ENCODE measurements at places on chromosomes 1 and 21.
A peak's percentile ranks its signal among the peaks of the same experiment; 100 is the strongest.

- no peak for DNase-seq
These were observed 60.3 kb upstream of the RCOR3 start for GRCh38 chr1:211198880-211199279.

- DNase-seq = no peak
These were observed 65.5 kb downstream of the SCCPDH start for GRCh38 chr1:246789454-246790339.

DNA sequence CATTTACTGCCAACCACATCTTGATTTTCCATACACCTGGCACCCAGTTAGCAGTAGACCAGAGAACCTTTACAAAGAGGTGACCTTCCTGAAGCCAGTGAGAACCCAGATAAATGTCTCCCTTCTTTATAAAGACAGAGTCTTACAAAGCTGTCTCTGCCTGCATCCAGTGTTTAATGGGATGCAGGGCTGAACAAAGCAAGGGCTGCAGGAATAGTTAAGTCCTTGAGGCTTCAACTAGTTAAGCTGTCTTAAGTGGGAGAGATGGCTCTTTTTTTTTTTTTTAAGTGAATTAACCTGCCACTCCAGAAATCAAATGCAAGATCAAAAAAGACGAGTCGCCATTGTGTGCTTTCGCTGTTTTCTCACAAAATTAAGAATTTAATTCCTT, 1.5 kb downstream of the AHCYL1 start:
- DNase-seq = no peak

GRCh38 chr21:37974081-37974480, 57.8 kb upstream of the KCNJ6 start:
- DNase-seq = no peak

DNA sequence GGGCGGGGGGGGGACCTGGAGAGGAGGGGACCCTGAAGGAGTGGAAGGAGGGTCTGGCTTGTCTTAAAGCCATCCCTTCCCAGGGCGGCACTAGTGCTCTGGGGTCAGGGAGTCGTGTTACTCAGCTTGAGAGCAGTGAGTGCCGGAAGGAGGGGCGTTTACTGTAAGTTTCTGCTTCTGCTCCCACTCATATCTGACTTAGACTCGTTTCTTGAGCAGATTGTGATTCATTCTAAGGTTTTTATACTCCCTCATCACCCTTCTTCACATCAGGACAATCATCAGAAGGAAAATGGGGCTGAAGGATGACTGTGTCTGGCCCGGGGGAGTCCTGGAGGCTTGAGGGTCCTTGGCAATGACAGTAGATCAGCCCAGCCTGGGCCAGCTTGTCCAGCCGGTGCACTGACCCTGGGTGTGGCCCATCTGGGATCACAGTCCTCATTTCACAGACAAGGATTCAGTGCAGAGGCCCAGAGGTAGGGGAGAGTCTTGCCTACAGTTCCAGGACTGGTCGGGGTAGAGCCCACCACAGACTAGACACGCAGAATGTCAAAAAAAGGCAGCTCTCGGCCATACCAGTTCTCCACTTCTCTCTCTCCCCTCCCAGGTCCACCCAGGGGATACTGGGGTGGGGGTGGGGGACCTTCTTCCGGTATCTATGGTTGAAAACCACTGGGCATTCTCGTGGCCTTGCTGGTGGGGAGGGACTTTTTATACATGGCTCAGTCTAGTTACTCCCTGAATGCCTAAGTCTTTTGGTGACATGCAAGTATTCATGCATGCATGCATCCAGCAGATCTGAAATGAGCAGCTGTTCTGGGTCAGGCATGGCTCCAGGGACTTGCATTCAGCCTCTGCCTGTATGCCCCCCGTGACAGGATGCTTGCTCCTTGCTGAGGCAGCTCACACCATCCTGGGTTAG, 5.1 kb downstream of the TNFRSF8 start:
- no peak for DNase-seq

GRCh38 chr1:98078596-98078995, 157.8 kb upstream of the DPYD start:
- no peak for DNase-seq

DNA sequence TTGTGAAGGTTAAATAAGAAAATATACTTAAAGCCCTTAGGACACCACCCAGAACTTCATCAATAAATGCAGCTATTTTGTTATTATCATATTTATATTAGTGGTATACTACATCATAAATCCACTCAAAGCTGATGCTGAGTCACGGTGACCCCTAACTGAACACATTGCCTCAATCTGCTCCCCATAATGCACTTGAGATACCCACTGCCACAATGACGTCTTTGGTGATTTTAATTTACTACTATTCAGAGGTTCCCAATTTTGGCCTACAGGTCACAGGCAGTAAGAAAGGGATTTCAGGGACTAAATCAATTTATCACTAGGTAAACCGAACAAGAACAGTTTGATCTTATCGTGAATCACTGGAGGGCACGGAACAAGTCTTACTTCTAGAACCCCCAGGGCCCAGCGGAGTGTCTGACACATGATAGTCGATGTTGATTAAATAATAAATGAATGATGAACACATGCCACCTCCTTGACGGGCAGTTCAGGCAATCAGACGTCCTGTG, 493 bp upstream of the CHD1L start:
- DNase-seq = no peak

DNA sequence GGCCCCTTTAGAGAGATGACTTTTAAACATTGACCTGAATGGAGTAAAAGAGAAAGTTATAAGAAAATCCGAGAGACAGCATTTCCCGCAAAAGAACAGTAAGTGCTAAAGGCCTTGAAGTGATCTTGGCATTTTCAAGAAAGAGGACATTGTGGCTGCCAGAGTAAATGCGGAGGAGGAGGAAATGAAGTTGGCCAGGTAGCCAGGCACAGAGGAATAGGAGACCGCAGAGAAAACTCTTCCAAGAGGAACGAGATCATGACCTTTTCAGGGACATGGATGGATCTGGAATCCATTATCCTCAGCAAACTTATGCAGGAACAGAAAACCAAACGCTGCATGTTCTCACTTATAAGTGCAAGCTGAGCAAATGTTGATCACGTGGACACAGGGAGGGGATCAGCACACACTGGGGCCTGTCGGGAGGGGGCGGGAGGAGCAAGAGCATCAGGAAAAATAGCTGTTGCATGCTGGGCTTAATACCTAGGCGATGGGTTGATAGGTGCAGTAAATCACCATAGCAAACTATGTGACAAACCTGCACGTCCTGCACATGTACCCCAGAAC, 49.7 kb downstream of the EEIG2 start:
- no peak for DNase-seq

- no peak for DNase-seq
These were observed 674.3 kb downstream of the BRINP3 start for GRCh38 chr1:189803364-189803763.

- peak; percentile 73 for DNase-seq
These were observed 549 bp downstream of the THBS3 start for GRCh38 chr1:155206891-155207805.

DNA sequence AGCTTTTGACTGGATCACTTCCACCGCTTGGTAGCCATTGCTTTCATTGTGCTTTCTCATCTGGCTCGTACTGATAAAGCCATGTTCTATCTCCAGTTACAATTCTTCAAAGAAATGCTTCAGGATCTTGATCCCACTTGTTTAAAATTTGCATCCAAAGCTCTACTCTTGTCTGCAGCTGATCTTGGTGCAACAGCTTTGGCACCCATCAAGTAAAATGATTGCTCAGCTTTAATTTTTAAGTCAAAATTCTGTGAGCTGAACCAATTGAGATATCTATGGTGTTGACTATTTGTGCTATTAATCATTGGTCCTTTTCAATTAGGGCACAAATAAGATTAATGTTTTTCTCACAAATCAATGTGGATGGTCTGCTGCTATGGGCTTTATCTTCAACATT, 54.8 kb upstream of the DUSP10 start:
- no peak for DNase-seq

GRCh38 chr1:240090014-240090413, 1.7 kb upstream of the FMN2 start:
- DNase-seq = no peak

DNA sequence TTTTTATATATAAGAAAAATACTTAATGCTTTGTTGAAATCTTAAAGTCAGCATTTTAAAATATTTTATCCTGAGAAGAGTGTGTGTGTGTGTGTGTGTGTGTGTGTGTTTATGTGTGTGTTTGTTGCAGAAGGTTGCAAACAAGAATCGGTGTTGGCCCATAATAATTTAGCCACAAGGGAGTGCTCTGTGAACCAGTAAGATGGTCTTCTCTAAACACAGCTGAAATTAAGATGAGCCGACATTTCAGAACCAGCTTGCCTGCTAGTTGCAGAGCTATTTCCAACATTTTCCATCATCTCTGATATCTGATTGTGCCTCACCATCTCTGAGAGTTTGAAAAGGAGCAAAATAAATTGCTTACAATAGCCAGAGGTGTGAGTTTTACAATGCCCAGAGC, 158.8 kb upstream of the SGIP1 start:
- DNase-seq = no peak

DNA sequence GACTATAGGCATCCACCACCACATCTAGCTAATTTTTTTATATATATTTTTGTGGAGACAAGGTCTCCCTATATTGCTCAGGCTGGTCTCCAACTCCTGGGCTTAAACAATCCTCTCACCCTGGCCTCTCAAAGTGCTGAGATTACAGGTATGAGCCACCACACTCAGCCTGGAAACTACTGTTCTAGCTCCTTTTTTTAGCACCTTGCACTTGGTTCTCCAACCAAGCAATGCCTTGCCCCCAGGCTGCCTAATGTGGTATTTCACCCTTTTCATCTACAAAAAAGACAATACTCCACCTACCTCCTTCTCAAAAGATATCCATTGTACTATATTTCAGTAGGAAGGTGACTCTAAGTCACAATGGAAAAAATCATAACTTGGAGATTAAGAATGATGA, 6.7 kb downstream of the ARNT start:
- no peak for DNase-seq

GRCh38 chr1:151282883-151283725, 1.0 kb downstream of the ZNF687 start:
- peak; percentile 50 for DNase-seq

DNA sequence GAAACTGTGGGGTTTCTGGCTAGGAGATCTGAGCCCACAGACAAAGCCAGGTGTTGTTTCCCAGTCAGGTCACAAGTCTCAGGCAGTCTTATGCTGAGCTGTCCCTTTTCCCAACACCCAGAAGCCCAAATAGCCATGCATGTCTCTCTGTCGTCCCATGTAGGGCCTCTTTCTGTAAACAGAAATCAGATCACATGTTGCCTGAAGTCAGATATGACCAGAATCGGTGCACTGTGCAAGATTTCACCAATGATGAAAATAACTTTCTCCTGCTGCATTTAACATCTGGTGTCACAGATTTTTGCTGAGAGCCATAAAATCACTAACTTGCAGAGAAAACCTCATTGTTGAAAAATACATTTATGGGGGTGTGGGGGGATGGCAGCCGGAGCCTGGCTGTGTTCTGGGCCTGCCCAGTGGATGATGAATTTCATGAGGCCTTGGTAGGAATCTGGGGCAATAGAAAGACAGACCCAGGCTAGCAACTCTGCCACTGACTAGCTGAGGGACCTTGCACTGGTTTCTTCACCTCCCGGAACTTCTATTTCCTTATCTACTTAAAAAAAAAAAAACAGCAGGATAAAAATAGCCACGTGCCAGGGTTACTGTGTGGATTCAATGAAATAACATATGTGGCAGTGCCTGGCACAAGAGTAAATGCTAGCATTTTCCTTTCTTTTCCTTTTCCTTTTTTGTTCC, 158.8 kb upstream of the NFIA start:
- DNase-seq = no peak

GRCh38 chr1:68975212-68975933, 478.5 kb upstream of the DEPDC1 start:
- no peak for DNase-seq

- DNase-seq = no peak
These were observed 12.3 kb downstream of the SLC19A1 start for GRCh38 chr21:45529785-45530422.

GRCh38 chr1:22043198-22043769, 9.2 kb upstream of the CDC42 start:
- no peak for DNase-seq

- no peak for DNase-seq
These were observed 59.8 kb downstream of the RBM11 start for GRCh38 chr21:14275702-14276205.

DNA sequence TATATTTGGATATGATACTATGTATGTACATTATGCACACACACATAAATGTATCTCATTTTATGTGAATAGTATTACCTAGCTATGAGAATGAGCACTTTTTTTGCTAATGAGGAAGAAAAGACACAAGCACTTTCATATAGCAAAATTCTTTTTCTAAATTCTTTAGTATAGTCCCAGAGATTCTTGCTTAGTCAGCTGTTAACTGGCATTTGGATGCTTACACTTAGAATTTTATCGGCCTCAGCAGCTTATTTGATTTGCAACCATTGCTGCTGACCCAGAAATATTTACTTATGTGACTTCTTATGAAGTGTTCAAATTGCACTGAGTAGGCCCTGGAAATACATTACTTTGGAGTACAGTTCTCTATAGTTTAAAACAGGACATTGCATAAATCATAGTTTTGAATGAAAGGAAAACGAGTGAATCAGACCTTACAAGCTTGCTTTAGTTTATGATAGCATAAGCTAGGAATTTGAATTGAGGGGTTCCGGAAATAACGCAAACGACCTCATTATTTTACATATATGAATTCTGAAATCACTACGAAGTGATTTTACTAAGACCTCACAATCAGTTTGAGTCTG, 653.9 kb upstream of the NEGR1 start:
- no peak for DNase-seq

- no peak for DNase-seq
These were observed 198.2 kb downstream of the ZNF326 start for GRCh38 chr1:90193116-90193515.

GRCh38 chr1:211735208-211736170, 60.1 kb upstream of the NEK2 start:
- peak; percentile 87 for DNase-seq

DNA sequence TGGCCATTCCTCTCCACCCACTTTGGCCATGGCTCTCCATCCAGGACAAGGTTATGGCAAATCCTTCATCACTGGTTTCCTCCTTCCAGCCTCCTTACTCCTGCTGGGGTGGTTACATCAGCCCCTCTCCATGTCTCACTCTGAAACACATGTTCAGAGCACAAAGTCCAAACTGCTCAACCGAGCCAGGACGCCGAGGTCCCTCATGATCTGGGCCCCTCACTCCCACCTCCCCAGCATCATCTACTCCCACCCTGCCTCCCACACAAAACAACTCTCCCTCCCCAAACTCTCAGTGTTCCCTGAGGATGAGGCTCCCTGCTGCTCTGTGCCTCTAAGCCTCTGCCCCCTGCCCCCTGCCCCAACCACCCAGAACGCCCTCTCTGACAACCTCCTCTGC, 33.3 kb upstream of the ZBTB40 start:
- no peak for DNase-seq

Data from midbrain (tissue), 1 donor.